ENCODE measurements at places on chromosomes 16 and 17. TPM values are rescaled to one million over a fixed set of nuclear protein-coding genes. Genes with fewer than 3 reads are reported as not detected.

The MYH13 gene
- total RNA-seq = not detected

The IRX3 gene
- 1.5 TPM for total RNA-seq

DNA sequence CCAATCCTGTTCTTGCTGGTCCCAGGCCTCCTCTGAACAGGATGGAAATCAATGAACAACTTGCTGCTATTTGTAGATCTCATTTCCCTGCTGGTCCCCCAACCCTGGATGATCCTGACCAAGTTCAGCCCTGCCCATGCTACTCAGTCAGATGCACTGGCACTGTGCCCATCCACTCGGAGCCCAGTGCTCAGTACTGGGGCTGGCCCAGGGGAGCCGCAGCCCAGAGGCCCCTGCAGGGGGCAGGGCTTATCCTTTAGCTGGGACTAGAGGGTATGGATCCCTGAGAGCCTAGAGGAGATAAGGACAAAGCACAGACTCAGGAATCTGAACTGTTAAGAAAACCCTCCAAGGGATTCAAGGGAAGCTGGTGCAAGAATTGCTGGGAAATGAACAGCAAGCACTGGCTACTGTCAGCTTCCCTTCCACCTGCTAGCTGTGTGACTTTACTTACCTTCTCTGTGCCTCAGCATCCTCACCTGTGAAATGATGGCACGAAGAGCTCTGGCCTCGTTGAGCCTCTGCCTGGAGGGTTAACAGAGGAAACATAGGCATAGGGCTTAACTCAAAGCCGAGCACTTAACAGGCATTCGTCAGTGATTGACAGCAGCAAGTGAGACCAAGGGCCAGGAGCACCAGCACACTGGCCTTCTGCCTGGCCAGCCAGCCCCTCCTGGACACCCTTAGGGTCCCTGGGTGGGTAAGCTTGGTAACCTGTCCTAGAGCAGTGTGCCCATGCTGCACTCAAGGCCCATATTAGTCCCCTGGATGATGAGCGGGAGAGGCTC is 29.8 kb upstream of the C1QL1 start:
- no peaks in the 10 kb centered on the region for H3K36me3 ChIP-seq
- no peak overlapping the region for H3K4me3 ChIP-seq
- H3K4me1 ChIP-seq = peaks cover 6% of the 10 kb centered on the region
- H3K27ac ChIP-seq = no peak overlapping the region
- H3K27me3 ChIP-seq = peaks cover 3% of the 10 kb centered on the region
- no peak for DNase-seq

GRCh38 chr17:71484546-71484945 is 636.3 kb upstream of the SOX9 start:
- no peaks in the 10 kb centered on the region for H3K36me3 ChIP-seq
- no peak for DNase-seq
- no peak overlapping the region for H3K27ac ChIP-seq
- no peaks in the 10 kb centered on the region for H3K27me3 ChIP-seq

- H3K36me3 ChIP-seq = no peaks in the 10 kb centered on the region
- H3K4me3 ChIP-seq = no peak overlapping the region
- DNase-seq = no peak
- H3K4me1 ChIP-seq = no peaks in the 10 kb centered on the region
- H3K27me3 ChIP-seq = no peaks in the 10 kb centered on the region
These were observed 74.5 kb upstream of the HSBP1 start for GRCh38 chr16:83733301-83733700.

DNA sequence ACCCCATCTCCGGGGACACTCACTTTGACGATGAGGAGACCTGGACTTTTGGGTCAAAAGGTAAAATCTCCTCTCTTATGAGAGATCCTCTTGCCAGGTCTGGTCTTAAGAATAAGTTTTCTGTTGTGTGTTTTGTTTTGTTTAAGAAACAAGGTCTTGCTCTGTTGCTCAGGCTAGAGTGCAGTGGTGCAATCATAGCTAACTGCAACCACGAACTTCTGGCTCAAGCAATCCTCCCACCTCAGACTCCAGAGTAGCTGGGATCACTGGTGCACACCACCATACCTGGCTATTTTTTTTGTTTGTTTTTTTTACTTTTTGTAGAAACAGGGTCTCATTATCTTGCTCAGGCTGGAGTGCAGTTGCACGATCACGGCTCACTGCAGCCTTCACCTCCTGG is 4.1 kb downstream of the MMP25 start:
- DNase-seq = no peak
- no peak overlapping the region for H3K27ac ChIP-seq
- no peak overlapping the region for H3K4me3 ChIP-seq
- H3K4me1 ChIP-seq = peaks cover 14% of the 10 kb centered on the region
- H3K36me3 ChIP-seq = no peaks in the 10 kb centered on the region

DNA sequence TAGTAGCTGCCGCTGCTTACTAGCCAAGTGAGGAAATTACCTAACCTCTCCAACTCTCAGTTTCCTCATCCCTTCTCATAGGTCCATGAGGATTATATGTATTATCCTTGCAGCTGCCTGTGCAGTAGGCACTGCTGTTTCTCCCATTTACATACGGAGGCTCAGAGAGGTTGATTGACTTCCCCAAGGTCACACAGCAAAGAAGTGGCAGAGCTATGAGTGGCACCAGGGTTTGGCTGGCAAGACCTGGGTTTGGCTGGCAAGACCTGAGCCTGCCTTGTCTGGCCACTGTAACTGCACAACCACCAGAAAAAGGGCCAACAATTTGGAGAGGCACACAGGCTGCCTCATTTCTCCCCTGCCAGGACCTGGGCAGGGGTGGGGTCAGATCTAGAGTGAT is 2.5 kb upstream of the NDRG4 start:
- DNase-seq = no peak
- H3K4me1 ChIP-seq = peaks cover 36% of the 10 kb centered on the region
- H3K27ac ChIP-seq = no peak overlapping the region

GRCh38 chr17:76053246-76054111 is 18.8 kb downstream of the SRP68 start:
- H3K4me3 ChIP-seq = no peak overlapping the region
- peaks cover 100% of the 10 kb centered on the region for H3K36me3 ChIP-seq
- no peak for DNase-seq

DNA sequence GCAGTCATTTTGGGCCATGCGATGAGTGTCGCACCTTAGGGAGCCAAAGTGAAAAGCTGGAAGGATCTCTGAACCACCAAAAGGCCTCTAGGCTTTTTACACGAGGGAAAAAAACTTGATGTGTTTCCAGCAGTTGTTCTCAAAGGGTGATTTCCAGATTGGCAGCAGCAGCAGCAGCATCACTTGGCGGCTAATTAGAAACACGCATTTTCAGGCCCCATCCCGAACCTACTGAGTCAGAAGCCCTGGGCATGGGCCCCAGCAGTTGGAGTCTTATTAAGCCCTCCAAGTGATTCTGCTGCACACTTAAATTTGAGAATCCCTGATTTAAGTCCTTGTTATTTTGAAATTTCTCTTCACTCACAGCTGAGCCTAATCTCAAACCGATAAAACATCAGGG is 25.3 kb upstream of the PYY start:
- H3K36me3 ChIP-seq = no peaks in the 10 kb centered on the region
- DNase-seq = no peak
- H3K27me3 ChIP-seq = peaks cover 66% of the 10 kb centered on the region
- H3K27ac ChIP-seq = no peak overlapping the region
- no peak overlapping the region for H3K4me3 ChIP-seq

DNA sequence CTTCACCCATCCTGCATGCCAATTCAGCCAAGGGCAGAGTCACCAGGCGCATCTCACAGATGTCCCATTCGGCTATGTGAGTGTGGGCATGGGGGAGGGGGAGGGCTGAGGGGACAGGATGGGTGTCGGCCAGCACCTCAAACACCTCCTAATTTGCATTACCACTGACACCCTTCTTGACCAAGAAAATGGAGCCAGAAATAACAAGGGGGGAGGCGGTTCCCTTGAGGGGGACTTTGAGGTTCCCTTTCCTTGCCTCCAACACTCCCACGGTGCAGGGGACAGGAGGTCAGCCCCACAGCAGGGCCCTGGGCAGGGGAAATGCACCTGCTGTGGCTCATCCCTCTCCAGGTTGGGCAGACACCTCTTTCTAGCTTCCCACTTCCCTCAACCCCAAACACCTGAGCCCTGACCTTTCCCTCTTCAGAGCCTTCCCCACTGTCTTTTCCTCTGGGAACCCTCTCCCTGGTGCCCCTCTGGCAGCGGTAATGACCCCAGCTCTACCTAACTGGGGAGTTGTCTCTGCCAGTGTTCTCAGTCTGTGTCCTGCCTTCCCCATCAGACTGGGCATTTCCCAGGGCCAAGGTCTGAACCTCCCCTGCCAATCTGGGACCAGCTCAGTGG is 18.2 kb upstream of the TBX21 start:
- H3K4me1 ChIP-seq = no peaks in the 10 kb centered on the region
- no peak overlapping the region for H3K4me3 ChIP-seq
- peaks cover 6% of the 10 kb centered on the region for H3K27me3 ChIP-seq
- H3K36me3 ChIP-seq = peaks cover 19% of the 10 kb centered on the region

- H3K4me3 ChIP-seq = no peak overlapping the region
- no peaks in the 10 kb centered on the region for H3K36me3 ChIP-seq
- H3K27me3 ChIP-seq = no peaks in the 10 kb centered on the region
- H3K27ac ChIP-seq = no peak overlapping the region
- no peak for DNase-seq
These were observed 30.2 kb upstream of the CPPED1 start for GRCh38 chr16:12833926-12834325.

- H3K27ac ChIP-seq = no peak overlapping the region
- no peaks in the 10 kb centered on the region for H3K27me3 ChIP-seq
- H3K36me3 ChIP-seq = peaks cover 4% of the 10 kb centered on the region
- H3K4me3 ChIP-seq = no peak overlapping the region
These were observed 140.7 kb downstream of the C16orf78 start for GRCh38 chr16:49514073-49514980.

GRCh38 chr17:75823257-75824041 is 20.8 kb downstream of the UNC13D start:
- H3K27me3 ChIP-seq = no peaks in the 10 kb centered on the region
- no peak overlapping the region for H3K4me3 ChIP-seq
- H3K4me1 ChIP-seq = peaks cover 32% of the 10 kb centered on the region
- DNase-seq = no peak
- H3K27ac ChIP-seq = peak overlapping the region; percentile 2

Measured in esophagus muscularis mucosa (tissue), 4 donors.